ENCODE measurements at places on chromosomes 2 and 18. TPM values are rescaled to one million over a fixed set of nuclear protein-coding genes. Genes with fewer than 3 reads are reported as not detected.

GRCh38 chr2:44547718-44548117 is 186.0 kb downstream of the CAMKMT start:
- DNase-seq: no peak

DNA sequence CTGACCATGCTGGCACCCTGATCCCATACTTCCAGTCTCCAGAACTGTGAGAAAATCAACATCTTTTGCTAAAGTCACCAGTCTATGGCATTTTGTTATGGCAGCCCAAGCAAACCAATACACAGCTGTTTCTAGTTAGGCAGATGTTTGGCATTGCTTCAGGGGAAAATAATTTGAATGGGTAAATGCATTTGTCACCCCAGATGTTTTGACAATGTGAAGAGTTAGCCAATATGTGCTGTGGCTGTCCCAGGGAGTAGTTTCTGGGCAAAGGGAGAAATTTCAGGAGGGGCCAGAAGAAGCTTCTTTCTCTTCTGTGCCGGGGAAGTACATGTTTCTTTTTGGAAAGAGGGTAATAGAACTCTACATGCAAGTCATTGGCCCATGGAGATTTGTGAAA is 619.0 kb downstream of the SLC4A3 start:
- no peak for DNase-seq

GRCh38 chr2:138922973-138923563 is 142.9 kb upstream of the NXPH2 start:
- DNase-seq: no peak

DNA sequence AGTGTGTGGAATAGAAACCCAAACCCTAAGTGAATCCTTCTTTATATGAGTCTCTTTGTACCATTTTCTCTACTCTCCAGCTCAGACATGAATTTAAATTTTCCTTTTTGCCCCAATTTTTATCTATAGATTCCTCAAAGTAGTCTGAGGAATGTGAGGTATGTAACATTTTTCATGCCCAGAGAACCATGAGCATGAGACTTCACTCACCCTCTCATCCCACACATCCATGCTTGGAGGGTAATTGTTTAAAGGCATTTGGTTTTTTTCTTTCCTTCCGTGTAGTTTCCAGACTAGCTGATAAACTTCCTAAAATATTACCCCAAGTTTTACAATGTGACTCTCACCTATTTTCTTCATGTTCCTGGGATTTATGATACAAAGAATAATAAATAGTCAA is 2056.8 kb upstream of the CELF4 start:
- DNase-seq: no peak

Gene GREB1L
- 8.0 TPM for total RNA-seq

Gene SP9
- total RNA-seq: not detected

DNA sequence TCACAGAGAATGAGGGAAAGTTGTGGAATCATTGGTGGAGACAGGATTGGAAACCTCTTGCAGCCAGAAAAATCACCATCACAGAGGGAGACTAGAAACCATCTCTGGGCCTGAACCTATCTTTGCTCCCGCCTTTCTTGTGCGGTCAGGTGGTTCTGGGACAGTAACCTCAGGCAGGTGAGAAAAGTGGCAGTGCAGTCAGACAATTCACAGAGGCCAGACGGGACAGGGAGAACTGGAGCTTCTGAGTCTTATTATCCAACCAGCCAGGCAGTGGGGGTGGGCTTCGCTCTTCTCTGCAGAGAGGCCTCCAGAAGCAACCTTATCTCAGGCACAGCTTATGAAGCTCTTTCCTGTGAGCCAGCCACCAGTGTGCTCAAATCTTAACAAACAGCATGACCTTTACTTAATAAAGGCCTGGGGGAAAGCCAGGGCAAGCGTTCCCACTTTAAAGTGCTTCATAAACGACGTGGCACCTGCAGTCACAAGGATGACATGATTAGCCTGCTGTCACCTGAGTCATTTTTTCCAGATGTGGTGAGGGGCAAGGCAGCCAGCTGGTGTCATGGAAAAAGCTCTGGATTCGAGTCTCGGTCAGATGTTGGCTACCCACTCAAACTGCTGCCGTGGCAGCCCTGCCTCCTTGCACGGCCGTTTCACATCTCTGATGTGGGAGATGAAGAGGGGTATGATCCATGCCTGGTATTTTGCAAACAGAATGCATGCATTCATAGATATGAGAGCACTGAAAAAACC is 109.7 kb downstream of the B3GNT2 start:
- DNase-seq: no peak

DNA sequence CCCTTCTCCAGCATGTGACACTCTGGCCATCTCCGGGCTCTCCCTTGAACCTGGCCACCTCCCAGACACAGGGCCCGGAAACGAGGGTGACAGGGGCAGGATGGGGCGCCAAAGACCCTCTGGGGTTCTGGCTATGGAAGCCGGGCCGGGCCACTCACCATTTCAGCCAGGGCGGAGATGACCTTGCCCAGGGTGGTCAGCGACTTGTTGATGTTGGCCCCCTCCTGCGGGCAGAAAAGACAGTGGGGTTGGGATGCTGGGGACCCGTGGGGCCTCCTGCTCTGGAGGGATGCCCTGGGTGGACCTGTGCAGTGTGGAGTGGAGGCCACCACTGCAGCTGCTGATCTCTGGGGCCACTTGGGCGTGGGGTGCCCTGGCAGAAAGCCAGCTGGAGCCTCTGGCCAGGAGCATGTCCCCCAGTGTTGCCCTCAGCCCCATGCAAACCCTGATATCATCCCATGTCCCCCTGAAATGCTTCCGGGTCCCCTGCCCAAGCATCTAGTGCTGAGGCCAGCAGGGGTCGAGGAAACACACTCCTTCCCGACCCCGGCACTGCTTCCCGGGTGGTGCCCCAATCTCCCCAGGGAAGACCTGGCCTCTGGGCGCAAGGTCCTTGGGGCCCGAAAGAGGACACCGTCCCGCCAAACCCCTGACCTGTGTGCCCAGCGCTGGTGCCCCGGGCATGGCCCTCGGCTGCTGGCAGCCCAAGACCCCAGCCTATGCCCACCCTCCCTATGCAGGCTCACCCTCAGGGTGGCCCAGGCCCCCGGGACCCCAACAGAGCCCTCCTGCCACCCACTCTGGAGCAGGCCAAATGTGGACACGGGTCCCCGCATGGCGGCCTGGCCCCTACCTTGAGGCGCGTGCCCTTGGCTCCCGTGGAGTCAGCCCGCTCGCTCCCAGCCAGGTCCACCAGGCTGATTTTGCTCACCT is 36.9 kb downstream of the KIF1A start:
- peak; percentile 32 for DNase-seq

GRCh38 chr18:35045121-35045520 is 3.9 kb downstream of the MAPRE2 start:
- DNase-seq: no peak

Gene LMAN2L
- 25.7 TPM for total RNA-seq

DNA sequence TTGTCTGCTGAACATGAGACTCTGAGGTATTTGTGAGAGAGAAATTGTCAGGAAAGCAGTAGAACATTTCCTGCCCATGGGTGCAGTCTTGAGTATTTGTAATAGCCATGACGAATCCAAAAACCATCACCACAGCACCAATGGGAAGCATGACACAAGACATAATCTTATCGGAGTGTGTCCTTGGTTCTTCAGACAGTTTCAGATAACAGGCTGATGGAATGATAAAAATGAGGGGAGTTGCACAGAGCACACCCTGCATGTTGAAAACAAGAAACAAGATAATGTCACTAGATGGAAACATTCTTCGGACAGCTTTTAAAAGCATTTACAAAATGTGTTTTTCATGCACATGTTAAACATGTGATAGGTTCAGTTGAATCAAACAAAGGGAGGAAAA is 56.9 kb downstream of the SLC38A11 start:
- DNase-seq: no peak

Gene RANBP2
- total RNA-seq: 44.0 TPM

Gene SAG
- not detected for total RNA-seq

Gene BMP10
- total RNA-seq: not detected

DNA sequence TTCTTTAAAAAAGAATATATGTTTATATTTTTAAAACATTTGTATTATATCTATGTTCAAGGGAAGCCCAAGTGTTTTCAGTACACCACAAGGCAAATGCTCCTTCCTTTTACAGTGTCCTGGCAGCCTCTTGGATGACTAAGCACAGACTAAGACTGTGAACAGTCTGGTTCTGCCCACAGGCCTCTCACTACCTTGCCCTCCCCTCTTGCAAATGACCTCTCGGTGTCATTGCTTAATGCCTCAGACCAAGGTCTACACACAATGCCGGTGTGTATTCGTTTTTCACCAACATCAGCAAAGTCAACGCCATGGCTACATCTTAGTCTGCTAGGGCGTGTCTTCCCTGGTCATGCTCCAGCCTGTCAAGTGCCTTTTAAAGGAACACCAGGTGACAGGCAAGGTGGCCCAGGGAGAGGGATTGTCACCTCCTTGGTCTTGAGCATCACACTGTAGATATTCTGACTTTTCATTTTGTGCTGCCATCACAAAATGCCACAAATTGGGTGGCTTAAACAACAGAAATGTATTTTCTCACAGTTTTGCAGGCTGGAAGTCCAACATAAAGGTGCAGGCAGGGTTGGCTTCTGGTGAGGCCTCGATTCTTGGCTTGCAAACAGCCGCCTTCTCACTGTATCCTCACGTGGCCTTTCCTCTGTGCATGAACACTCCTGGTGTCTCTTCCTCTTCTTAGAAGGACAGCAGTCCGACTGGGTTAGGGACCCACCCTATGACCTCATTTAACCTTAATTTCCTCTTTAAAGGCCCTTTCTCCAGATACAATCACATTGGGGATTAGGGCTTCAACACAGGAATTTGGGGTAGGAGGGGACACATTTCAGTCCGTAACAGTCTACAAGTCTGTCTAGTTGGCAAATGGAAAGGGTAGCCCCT is 266.5 kb downstream of the KLHL29 start:
- DNase-seq: no peak

GRCh38 chr2:53777134-53777533 is 9.5 kb downstream of the CHAC2 start:
- no peak for DNase-seq

GRCh38 chr18:39555496-39555895 is 1989.9 kb upstream of the CELF4 start:
- DNase-seq: no peak

DNA sequence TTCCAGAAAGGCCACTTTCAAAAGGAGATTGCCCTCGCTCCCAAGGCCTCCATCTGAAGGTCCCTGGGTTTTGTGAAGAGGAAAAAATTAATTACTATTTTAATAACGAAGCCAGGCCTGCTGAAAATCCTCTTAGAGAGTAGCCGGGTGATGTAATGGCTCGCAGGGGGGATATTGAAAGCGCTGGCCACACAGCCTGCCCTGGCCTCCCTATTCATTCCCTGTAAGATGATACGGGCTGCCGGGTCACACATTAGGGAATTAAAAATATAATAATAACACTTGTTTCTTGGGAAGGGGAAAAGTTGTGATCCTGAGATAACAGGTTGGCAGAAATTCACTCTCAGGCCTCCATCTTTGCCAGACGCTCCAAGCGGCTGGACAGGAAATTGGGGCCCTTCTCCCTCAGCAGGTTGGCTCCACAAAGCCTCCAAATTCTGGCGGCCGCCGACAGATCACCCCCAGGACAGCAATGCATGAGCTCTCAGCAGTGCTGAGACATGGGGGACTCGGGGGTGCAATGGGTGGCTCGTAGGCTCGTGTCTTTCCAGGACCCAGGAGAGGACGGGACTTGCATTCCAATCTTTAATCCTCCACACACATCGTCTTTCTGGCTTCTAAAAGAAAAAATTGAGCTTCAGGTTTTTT is 299.9 kb upstream of the SALL3 start:
- no peak for DNase-seq

DNA sequence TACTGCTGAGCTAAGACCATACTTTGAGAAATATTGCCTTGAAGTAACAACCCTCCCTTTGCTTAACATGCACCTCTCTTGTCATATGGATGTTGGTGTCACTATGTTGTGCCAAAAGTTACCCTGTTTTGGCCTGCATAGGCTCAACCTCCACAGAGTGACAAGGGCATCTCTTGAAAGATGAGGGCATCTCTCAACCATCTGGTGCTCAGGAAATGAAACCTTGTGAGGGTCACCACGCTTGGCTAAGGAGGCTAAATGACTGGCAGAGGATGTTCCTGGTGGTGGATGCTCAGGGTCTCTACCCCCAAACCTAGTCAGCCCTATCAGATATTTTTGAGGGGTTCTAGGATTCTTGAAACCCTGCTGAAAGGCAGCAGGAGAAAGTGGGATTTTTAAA is 2.3 kb downstream of the LHCGR start:
- no peak for DNase-seq

- no peak for DNase-seq
Observed at GRCh38 chr18:62588217-62588616, 65.4 kb downstream of the ZCCHC2 start.

Gene AQP12A
- not detected for total RNA-seq

DNA sequence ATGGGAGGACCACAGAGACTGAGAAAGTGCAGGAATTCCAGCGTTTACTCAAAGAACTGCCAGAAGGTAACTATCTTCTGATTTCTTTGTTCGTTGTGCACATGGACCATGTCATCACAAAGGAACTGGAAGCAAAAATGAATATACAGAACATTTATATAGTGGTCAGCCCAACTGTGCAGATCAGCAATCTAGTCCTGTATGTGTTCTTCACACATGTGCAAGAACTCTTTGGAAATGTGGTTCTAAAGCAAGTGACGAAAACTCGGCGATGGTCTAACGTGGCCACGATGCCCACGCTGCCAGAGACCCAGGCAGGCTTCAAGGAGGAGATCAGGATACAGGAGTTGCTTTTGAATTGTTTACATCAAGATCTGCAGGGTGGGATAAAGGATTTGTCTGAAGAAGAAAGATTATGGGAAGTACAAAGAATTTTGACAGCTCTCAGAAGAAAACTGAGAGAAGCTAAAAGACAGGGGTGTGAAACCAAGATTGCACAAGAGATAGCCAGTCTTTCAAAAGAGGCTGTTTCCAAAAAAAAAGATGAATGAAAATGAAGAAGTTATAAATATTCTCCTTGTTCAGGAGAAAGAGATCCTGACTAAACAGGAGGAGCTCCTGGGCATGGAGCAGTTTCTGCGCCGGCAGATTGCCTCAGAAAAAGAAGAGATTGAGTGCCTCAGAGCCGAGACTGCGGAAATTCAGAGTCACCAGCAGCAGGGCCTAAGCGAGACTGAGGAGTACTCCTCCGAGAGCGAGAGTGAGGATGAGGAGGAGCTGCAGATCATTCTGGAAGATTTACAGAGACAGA is 8.3 kb upstream of the CHST10 start:
- no peak for DNase-seq

Gene LYG2
- not detected for total RNA-seq

DNA sequence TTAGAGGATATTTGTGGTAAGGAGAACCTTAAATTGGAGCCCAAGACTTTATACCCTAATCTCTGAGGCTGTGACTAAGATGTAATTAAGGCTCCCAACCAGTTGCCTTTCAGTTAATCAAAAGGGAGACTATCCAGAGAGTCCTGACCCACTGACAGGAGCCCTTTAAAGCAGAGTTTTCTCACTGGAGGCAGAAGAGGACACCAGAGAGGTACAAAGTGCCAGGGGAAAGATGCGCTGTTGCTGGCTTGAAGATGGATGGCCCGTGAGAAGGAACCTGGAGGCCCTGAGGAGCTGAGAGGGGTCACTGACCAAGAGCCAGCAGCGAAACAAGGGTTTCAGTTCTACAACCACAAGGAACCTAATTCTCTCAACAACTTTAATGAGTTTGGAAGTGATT is 137.3 kb downstream of the TMEM131 start:
- no peak for DNase-seq

GRCh38 chr2:226057365-226057764 is 657.9 kb downstream of the NYAP2 start:
- no peak for DNase-seq

- no peak for DNase-seq
Observed at GRCh38 chr2:119064567-119064966, 94.0 kb downstream of the C1QL2 start.

- DNase-seq: no peak
Observed at GRCh38 chr2:159064446-159065301, 96.2 kb downstream of the TANC1 start.

Gene DAPL1
- not detected for total RNA-seq

GRCh38 chr2:235721625-235722024 is 227.8 kb downstream of the AGAP1 start:
- no peak for DNase-seq

Gene C2orf15
- total RNA-seq: 0.22 TPM

Measured in Right ventricle myocardium superior (tissue), 1 donor.